ENCODE measurements at places on chromosomes 6 and 20.

- no peak for DNase-seq
These were observed 184.2 kb upstream of the RALGAPA2 start for GRCh38 chr20:20896606-20897005.

DNA sequence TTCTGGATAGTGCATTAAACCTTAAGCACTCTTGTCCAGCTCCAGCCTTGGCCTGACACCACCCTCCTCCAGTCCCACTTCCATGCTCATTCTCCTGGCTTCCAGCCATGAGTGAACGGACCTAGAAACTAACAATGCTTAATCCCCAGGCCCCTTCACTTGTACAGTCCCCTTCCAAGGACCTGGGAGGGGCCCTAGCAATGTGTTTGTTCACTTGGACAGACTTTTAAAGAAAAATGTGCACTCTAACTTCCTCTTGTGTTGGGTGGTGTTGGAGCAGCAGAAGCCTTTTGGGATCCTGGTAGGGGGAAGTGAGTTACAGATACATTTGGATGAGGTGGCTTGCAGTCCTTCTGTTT, 48.9 kb upstream of the CCN6 start:
- no peak for DNase-seq

DNA sequence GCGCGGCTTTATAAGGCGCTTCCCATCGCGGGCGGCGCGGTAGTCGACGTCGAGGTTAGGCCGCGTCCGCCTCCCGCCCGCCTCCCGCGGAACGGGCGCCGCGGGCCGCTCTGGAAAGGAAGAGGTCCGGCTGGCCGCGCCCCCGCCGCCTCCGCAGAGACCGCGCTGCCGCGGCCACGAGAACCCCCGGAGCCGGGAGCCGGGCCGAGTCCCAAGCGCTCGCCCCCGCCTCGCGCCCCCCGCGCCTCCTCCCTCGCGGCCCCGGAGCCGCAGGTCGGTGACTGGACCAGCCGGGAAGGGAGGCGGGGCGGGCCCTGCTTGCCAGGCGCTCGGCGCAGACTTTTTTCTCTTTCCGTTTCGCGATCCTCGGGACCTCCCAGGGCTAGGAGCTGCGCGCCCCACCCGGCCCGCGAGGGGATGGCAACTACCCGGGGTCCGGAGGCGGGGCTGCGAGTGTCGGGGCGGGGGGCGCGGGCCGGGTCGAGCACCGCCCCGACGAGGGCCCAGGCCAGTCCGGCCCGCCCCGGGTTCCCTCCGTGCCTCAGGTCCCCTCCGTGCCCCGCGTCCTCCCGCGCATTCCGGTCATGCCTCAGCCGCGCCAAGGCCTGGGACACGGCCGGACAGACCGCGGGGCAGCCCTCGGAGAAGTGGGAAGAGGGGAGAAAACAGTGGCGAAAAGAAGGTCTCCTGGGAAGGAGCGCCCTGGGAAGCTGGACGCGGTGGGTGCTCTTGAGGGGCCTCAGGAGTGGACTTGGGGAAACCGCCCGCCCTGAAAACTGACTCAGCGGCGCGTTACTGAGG, 417 bp upstream of the PXDC1 start:
- peak; percentile 63 for DNase-seq

DNA sequence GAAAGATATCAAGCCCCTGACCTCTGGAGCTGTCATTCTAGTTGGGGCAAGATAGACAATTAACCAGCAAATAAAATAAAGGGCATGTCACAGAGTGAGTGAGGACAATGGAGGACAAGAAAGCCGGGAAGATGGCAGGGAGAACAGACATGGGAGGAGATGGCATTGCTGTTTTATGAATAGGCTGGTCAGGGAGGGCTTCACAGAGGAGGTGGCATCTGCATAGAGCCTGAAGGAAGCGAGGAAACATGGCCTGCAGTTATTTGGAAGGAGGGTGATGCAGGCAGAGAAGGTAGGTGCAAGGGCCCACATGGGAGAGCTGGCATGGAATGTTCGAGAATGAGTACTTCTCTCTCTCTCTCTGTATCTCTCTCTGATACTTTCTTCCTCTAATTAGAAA, 63.7 kb downstream of the EFCAB8 start:
- no peak for DNase-seq

DNA sequence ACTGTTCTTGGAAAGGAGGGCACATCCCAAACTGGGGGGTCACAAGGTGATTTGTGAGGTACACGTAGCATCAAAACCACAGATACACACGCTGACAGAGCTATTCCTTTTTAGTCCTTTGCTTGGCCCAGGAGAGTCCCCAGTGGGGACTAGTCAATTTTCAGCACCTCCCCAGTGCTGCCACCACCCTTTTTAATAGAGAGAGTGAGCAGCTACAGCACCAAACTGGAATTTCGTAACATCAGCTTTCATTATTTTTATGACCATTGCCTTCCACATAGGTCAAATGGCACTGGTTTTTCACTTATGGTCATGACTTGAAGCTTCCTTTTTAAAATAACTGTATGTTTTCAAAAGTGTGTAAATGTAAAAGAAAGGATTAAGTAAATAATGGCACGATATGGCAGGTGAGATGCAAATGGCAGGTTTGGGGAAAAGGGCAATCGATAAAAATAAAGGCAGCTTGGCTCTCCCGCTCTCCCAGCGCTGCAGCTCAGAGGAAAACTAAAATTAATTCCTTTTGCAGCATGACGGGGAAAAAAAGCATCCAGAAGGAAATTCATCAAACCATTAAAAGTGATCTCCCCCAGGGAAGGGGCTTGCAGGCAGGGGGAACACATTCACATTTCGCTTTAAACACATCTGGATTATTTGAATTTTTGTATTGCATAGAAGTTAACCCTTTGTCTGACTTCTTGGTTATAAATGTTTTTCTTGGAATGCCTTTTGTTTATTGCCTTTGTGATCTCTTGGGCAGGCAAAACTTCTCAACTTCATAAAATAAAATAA, 95.2 kb downstream of the ANKRD60 start:
- DNase-seq = peak; percentile 56

DNA sequence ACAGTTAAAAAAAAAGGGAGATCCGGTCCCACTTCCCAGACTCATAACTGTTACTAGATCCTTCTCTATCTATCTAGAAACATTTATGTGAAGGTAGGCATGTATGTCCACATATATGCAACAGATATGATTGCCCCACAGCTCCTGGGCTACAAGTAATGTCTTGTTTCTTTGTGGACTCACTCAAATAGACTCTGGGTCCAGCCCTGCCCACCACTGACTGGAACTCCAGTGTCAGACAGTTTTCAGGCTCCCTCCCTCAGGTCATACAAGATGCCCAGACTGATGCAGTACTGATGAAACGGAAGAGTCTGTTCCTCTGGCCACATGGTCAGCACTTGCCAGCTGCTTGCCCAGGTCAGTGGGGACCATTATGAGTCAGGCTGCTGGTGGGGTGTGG, 30.8 kb upstream of the IER3 start:
- no peak for DNase-seq

DNA sequence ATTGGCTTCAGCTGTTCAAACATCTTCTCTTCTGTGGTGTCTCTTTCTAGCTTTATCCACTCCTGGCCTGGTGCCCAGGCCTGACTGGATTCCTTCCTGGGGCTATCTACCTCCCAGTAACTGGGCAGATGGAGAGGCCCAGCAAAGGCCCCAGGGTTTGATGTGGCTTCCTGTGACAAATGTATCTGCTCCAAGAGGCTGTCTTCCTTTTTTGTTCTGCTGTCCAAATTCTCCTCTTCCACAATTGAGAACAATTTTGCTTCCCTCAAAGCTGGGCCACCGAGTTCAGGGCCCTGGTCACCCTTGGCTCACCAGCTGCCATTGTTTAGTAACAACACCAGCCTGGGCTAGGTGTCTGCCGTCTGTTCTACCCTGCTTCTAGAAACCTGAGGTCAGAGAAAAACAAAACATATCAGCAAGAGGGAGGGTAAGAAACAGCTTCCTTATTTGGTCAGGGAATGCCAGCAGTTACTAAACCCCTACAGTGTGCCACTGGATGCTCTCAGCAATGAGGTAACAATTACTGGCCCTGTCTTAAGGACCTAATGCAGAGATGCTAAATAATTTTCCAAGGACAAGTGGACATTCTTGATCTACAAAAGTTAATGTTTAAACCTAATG, 3.9 kb downstream of the ZFP57 start:
- DNase-seq = peak; percentile 94

DNA sequence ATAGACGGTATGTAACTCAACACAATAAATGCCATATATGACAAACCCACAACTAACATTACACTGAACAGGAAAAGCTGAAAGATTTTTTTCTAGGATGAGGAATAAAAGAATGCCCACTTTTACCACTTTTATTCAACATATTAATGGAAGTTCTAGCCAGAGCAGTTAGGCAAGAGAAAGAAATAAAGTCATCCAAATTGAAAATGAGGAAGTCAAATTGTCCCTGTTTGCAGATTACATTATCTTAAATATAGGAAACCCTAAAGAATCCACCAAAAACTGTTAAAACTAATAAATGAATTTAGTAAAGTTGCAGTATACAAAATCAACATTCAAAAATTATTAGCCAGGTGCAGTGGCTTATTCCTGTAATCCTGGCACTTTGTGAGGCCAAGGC, 24.6 kb upstream of the ADGB start:
- no peak for DNase-seq

GRCh38 chr20:10172998-10173655, 45.5 kb upstream of the SNAP25 start:
- no peak for DNase-seq

DNA sequence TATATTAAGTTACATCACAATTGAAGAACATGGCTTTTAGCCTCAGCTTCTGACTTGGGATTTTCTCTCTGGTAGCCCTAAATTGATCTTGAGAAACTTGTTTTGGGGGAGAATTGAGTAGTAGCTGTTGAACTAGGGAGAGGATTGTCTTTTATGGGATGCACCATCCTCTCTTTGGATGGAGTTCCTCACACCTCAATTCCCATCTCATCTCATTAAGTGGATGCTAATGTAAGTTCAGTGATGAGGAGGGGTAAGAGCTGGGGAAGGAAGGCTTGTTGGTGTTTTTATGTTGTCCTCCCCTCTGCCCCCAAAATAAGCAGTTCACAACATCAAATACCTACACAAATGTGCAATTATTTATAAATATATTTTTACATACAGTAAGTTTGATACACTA, 4.0 kb downstream of the GJA1 start:
- no peak for DNase-seq

DNA sequence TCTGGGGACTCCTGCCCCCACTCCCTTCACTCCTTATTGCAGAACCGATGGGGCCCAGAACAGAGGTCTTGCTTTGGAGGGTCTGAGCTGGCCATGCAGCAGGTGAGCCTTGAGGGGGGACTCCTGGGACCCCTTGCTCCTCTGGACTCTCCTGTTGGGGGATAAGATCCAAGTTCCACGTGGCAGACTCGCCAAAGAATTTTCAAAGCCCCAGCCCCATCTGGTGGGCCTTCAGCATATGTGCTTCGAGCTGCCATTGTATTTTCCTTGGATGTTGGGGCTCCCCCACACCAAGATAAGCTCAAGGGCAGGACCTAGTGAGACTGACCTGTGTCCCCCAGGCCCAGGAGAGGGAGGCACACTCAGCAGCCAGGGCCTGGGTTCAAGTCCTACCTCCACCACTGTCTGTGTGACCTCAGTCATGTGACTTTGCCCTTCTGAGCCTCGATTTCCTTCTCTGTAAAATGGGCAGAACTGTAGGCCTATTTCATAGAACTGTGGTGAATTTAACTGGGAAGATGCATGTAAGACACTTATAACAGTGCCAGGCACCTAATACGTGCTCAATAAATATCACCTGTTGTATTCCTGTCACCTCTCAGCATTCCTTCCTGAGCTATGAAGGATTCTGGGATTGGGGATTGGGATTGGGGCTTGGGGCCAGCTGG, 115.5 kb downstream of the VEGFA start:
- DNase-seq = no peak

DNA sequence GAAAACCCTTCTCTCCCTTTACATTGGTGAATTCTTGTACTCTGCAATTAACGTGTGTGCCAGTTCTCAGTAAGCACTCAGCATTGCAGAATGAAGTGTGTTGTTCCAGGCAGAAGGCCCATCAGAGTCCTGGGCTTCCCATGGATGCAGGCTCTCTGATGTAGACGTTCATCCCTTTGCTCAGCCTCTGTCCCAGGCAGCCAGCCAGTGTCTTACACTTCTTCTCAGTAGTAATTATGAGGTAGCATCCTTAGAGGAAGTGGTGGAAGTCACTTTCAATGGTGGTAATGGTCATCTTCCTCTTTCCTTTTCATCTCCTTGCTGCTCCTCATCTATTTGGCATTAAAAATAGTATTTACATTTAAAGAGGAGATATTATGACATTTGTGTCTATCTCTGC, 66.7 kb upstream of the FYN start:
- no peak for DNase-seq

GRCh38 chr6:6714118-6714897, 125.8 kb downstream of the LY86 start:
- peak; percentile 12 for DNase-seq

DNA sequence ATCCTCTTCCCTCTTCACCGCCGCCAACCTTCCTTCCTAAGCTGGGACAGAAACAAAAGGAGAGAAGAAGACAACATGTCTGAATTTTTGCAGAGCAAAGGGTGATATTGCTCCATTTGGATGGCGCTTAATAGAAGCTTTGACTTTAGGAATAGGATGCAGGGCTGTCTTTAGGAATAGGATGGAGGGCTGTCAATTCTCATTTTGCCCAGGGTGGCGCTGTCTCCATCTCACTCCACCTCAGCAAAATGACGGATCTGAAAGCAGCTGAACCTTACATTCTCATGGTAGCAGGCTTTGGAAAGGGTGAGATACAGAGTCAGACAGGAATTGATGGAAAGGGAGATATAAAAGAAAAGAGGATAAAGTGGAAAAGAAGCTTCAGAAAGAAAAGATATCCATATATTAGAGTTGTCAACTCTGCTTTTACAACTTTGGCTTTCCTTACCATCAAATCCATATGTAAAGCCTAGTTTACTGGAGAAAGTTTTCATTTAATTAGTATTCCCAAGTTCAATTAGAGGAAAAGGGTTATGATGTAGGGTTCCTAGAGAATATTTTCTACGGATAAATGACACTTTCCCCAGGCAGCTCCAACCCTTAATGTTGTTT, 2.4 kb downstream of the MTCL3 start:
- DNase-seq = peak; percentile 84

- no peak for DNase-seq
These were observed 102.4 kb upstream of the HIVEP1 start for GRCh38 chr6:11909696-11910132.

DNA sequence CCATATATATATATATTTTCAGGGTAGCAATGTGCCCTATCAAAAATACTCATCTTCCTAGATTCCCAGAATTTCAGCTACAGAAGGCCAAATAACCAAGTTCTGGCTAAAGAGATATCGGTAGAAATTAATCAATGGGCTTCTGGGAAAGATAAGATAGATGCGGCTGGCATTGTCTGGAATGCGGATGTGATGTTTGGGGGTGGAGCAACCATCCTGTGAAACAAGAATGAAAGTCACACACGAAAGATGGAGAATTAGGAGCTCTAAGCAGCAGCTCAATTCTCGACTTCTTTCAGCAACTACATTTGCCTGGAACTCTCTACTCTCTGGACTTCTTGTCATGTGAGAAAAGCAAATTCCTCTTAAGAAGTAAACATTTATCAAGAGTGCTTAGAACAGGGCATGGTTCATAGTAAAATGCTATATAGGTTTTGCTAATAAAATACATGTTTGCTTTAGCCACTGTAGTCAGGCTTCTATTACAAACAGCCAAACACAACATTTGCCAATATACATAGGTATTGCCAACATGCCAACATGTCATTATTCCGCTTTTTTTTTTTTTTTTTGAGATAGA, 90.8 kb downstream of the CLIC5 start:
- DNase-seq = no peak
